ENCODE measurements at places on chromosomes 1 and 21.

GRCh38 chr1:158809862-158810261, 21.3 kb upstream of the MNDA start:
- DNase-seq: no peak

DNA sequence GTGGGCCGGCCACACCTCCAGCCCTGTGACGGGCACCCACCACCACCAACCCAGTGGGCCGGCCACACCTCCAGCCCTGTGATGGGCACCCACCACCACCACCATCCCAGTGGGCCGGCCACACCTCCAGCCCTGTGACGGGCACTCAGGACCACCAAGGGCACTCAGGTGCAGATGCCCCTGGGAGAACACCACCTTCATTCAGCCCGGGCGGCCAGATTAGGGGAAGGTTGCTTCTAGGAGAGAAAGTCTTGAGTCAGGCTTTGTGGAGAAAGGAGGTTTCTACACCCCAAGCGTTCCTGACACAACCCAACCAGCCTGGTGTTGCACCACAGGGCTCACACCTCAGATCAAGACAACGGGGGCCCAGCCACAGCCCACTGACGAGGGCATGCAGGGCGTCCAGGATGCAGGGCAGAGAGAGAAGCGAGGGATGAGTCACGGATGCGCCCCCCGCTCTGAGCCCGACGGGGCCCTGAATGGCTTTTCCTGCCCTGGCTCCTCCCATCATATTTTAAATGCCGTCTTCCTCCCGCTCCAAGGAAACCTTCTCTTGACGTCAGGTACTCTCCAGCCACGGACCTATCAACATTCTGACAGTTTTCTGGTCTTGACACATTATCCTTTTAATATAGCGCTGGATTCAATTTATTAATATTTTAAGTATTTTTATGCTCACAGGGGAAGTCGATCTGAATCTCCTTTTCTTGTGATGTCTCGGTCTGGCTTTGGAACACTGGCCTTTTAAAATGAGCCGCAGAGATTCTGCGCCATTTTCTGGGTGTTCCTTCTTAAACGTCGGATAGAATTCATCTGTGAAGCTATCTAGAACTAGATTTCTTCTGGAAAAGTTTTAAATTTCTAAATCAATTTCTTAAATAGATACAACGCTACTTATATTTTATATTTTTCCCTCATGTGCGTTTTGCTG, 631 bp upstream of the SPATC1L start:
- DNase-seq: peak; percentile 71

GRCh38 chr1:90127288-90127953, 132.5 kb downstream of the ZNF326 start:
- no peak for DNase-seq

DNA sequence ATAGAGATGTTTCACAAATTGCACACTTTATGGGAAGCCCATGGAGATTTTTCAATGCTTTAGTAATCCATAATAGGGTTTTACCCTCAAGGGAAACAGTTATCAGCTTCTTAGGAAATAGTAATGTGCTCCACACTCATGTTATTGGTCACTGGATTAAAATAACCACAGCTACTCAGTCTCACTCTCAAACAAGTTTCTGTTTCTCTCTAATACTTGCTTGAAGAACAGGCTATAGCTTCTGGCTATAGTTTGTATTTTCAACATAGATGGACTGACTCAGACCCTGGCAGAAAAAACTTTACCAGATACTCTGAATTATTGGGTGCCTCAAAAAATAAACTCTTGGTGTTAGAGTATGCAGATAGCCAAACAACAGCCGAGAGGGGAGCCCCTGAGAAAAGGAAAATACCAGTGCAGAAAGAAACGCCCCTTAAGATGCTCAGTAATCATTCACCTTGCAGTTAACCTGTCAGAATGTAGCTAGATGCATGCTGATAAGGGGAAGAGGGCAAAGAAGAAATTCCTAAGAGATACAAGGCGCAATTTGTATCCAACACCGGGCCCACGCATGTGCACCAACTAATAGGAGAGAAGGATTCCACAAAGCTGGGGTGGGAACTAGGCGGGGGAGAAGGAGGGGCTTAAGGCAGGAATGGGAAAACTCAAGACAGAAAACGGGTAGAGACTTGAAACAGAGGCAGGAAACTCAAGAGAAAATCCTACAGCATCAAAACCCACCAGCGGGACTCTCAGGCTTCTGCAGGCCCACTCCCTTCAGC, 30.4 kb upstream of the PDE4B start:
- no peak for DNase-seq

GRCh38 chr1:10693497-10694273, 102.8 kb downstream of the CASZ1 start:
- DNase-seq: no peak

GRCh38 chr1:227218870-227219573, 99.3 kb downstream of the CDC42BPA start:
- no peak for DNase-seq

GRCh38 chr1:209839875-209840546, 12.2 kb downstream of the UTP25 start:
- peak; percentile 82 for DNase-seq

DNA sequence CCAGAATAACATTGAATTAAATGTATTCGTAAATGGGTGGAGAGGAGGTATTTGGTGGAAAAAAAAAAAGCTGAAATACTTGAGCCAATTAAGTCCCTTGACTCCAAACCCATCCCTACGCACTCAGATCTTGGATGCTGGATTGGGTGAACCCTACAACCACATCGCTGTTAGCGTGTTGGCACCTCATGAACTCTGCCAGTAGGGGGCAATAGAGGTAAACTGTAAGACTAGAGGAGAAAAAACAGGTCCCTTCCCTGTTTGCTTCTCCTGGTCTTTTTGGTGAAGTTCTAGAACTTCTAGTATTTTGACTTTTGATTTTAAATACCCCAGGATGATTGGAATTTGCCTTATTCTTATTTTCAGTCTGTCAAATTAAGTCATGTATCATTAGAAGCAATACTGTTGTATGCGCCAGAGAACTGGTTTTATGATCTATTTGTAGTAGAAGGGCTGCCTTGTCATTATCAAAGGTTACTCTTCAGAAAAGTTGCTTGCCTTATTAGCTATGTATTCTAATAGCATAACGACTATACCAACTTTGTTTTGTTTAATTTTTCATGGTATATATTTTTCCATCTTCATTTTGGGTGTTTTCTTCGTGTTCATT, 1.9 kb upstream of the OR13G1 start:
- no peak for DNase-seq

- no peak for DNase-seq
Measured at GRCh38 chr1:57713501-57713900, 289.6 kb upstream of the DAB1 start.

DNA sequence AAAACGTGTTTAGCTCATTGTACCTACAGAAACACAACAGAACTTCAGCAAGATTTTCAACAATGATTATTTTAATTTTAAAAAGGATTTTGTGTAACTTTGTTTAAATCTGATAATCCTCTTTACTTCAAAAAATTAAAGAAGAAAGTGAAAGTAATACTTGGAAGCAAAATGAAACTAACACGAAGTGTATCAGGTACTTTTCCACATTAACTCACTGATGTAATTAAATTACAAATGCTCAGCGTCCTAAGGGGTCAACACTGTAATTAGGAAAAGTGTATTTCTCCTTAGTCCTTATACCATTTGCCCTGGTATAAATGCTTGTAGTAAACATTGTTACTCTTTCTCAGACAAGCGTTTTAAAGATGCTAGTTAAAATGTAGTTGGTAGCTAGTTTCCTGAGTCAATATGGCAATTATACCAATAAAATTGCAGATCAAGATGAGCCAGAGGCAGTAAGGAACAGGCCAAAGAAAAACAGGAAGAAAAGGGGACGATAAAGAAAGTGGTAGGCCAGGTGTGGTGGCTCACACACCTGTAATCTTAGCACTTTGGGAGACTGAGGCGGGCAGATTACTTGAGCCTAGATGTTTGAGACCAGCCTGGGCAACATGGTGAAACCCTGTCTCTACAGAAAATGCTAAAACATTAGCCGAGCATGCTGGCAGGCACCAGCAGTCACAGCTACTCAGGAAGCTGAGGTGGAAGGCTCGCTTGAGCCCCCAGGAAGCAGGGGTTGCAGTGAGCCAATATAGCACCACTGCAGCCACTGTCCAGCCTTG, 553.0 kb downstream of the SMYD3 start:
- no peak for DNase-seq

DNA sequence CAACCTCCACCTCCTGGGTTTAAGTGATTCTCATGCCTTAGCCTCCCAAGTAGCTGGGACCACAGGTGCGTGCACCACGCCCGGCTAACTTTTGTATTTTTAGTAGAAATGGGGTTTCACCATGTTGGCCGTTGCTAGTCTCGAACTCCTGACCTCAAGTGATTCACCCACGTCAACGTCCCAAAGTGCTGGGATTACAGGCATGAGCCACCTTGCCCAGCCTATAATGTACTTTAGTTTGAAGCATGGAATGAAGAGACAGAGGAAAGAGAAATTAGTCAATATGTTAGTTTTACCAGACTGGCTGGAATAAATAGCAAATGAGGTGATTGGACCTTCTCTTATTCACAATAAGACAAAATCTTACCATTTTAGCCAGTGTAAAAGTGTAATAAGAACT, 89.0 kb downstream of the GTF2B start:
- DNase-seq: no peak

GRCh38 chr1:52634111-52634510, 1.1 kb downstream of the SHISAL2A start:
- no peak for DNase-seq

DNA sequence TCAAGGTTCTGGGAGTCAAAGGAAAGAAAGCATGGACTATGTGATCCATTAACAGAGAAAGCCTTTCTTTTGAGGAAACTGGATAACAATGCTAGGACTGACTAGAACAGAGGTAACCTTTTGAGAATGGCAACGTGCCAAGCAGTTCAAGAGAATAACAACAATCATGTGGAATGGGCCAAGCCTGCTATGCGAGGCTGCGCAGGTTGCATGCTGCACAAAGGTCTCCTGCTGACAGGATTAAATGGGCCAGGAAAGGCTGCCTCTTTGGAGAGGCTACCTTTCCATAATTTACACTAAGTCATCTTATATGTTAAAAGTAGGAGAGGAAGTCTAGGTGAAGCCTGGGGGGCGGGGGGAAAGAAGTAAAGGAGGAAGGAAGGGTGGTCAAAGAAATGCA, 5.8 kb downstream of the PCNX2 start:
- no peak for DNase-seq

GRCh38 chr1:175833502-175833901, 90.1 kb upstream of the TNR start:
- no peak for DNase-seq

DNA sequence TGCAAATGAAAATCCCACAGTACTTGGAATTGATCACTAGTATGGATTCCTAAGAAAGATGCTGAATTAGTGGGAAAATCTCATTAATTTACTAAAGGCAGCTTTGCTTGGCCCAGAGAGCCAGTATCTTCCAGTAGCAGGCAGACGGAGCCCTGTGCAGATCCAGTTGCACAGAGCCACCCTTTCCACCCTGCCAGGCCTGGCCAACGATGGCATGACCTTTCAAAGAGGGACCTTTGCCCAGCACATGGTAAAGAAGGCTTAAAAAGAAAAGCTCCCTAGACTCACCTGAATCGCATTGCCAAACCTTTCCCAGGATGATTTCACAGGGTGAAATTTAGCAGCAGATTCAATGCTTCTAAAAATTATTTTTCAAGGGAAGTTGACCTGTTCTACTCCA, 170.5 kb upstream of the CAMK1G start:
- DNase-seq: no peak

- DNase-seq: no peak
Measured at GRCh38 chr1:34744851-34745250, 10.0 kb upstream of the GJB5 start.

DNA sequence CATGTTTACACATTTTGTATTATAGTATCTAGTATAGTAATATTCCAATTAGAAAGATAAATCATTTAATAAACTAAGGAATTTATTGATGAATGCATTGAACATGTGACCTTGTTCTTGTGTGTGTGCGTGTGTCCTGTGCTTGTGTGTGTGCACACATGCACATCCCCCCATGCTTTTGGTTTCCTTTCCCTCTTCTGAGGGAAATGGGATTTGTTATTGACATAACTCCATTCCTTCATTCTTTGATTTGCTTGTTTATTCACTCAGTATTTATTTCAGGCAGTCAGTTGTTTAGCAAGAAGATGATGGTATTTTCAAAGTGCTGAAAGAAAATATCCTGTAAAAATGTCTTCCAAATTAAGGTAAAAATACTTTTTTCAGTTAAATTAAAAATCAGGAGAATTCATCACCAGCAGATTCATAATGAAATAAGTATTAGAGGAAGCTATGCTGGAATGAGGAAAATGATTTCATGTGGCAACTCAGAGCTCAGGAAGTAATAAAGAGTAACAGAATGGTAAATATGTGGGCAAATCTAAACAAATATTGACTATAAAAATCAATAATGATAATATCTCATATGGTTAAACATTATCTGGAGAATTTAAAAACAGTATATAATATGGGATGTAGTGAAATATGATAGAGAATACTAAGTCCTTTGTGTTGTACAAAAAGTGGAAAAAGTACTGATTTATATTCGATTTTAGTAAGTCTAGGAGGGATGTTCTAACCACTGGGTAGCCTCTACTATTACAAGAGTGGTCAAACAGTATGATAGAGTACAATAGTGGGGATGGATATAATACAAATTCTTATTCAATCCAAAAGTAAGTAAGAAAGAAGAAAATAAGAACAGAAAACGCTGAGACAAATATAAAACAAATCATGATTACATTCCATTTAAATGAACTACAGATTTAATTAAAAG, 35.2 kb upstream of the SIPA1L2 start:
- DNase-seq: no peak

GRCh38 chr1:159669338-159669737, 45.1 kb downstream of the CRP start:
- DNase-seq: no peak

GRCh38 chr1:203690730-203691129, 64.1 kb downstream of the ATP2B4 start:
- DNase-seq: no peak

- no peak for DNase-seq
Measured at GRCh38 chr1:221837896-221838295, 96.0 kb upstream of the DUSP10 start.

DNA sequence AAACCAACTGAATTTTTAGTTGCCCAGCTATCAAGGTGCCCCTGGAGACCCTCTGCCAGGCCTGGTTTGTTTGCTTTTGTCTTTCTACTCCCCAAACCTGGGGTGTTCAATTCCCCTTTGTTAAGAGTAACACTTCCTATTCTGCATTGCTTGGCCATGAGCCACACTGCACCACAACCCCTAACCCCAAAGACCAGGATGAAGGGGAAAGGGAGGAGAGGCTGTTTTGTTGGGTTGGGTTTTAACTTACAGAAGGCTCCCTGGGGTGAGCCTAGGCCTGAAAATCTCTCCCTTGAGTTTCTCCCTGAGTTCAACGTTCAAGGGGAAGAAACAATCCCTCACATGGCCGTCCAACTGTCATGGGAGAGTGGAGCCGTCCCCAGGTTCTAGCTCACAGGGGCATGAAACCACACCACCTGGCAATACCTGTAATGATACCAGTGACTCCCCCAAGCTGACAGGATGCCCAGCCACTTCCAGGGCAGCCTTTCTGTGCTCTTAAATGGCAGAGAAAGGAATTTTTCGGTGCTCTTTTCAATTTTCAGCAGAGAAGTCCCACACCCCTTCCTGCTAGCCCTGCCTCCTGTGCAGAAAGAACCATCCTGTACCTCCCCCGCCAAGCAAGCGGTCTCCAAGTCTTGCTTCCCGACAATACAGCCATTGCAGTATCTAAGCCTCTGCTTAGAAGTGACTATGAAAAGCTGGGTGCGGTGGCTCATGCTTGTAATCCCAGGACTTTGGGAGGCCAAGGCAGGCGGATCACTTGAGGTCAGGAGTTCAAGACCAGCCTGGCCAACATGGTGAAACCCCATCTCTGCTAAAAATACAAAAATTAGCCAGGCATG, 14.9 kb downstream of the SLC45A3 start:
- no peak for DNase-seq

GRCh38 chr21:22191581-22191980, 1193.4 kb downstream of the NCAM2 start:
- no peak for DNase-seq
